ENCODE measurements at places on chromosomes 3 and 15.
A peak's percentile ranks its signal among the peaks of the same experiment; 100 is the strongest.

GRCh38 chr3:161552984-161553560 lies 56.5 kb downstream of the OTOL1 start:
- DNase-seq, result no peak

GRCh38 chr3:107598926-107599771 lies 76.4 kb downstream of the BBX start:
- DNase-seq, result peak; percentile 40

- no peak for DNase-seq
Measured at GRCh38 chr15:88020806-88021205, 235.7 kb downstream of the NTRK3 start.

GRCh38 chr3:188097791-188098190 lies 56.2 kb upstream of the LPP start:
- no peak for DNase-seq

DNA sequence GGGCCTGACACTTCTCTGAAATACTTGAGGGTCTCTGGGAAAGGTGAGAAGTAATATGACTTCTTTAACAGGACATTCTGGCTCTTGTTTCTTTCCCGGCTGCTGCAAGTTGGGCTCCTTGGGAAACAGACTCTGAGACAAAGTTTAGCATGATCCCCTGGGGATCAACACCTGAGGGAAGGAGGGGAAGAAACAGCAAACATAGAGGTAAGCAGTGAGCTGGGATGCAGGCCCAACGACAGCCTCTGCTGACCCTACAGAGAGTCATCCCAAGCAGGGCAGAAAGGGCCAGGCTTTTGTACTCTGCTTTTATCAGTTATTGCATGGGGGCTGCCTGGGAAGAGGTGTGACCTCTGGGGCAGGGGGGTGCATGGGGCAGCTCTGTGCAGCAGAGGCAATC lies 26.8 kb upstream of the DUT start:
- no peak for DNase-seq

DNA sequence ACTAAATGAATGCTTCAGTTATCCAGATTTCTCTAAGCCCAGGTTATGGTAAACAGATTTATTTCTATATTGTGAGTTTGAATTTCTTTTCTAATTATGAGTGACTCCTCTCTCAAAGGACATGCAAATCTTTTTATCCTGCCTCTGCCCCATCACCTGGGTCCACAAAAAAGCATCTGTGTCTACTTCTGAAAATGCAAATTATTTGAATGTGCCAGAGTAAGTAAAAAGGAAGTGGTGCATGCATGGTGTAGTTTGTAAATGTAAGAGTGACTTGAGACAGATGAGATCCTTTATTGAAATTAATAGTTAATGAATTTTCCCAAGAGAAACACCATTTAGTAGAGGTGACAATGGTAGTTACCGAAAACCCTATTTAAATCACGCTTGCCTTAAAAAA lies 26.9 kb downstream of the MCTP2 start:
- DNase-seq, result no peak

GRCh38 chr3:115164374-115165221 lies 17.5 kb upstream of the ZBTB20 start:
- no peak for DNase-seq

DNA sequence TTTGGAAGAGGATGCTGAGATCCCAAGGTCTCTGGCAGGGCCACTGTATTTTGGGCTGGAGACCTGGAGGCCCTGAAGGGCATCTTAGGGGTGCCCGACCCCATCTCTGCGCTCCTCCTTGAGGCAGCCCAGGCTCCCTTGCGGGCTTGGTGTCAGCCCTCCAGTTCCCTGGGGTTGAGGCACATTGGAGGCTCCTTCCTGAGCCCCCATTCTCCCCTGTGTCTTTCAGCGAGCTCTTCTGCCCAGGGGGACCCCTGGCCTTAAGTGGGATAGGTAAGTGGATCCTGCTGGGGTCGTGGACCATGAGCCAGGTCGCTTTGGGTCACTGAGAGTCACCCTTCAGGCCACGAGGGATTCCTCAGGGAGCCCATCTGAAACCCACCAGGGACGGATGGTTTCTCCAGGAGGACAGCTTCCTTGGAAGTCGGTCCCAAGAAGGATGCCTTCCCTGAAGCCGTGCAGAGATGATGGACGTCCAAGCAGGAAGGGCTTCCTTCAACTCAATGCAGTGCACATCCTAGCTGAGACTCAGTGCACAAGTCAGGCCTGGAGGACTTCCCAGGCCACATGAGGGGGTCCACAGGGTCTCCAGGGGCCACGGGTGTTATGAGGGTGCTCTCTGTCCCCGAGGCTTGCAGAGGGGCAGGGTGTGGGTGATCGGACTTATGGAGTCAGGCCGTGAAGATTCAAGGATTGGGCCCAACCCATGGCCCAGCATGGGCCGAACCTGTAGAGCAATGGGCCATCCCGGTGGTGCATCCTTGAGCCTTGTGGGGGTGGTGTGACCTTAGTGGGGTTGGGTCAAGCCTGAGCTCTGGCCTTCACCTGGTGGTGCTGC lies 224.3 kb downstream of the SNRPN start:
- no peak for DNase-seq

GRCh38 chr3:154113609-154114008 lies 7.6 kb upstream of the ARHGEF26 start:
- DNase-seq, result no peak

DNA sequence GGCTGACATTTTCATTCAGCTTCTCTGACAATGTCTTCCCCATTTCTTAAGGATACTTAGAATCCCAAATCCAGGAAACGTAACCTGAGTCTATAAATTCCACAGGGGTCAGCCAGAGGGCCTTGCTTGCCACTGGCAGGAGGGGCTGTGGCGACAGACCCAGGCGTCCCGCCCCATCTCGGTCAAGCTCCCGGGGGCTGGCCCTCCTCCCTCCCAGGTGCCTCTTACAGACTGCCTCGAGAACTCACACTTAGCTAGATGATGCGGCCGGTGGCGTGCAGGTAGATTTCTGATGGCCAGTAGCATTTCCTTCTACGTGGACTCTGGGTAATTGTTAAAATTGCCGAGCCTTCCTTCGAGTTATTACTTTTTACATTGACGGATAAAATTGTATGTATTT lies 172.5 kb downstream of the NSMCE3 start:
- DNase-seq, result no peak

- DNase-seq, result no peak
Measured at GRCh38 chr15:90053685-90054466, 48.4 kb downstream of the IDH2 start.

GRCh38 chr3:6392123-6392522 lies 468.8 kb upstream of the GRM7 start:
- DNase-seq, result no peak

GRCh38 chr3:146532406-146532805 lies 12.0 kb downstream of the PLSCR1 start:
- no peak for DNase-seq

DNA sequence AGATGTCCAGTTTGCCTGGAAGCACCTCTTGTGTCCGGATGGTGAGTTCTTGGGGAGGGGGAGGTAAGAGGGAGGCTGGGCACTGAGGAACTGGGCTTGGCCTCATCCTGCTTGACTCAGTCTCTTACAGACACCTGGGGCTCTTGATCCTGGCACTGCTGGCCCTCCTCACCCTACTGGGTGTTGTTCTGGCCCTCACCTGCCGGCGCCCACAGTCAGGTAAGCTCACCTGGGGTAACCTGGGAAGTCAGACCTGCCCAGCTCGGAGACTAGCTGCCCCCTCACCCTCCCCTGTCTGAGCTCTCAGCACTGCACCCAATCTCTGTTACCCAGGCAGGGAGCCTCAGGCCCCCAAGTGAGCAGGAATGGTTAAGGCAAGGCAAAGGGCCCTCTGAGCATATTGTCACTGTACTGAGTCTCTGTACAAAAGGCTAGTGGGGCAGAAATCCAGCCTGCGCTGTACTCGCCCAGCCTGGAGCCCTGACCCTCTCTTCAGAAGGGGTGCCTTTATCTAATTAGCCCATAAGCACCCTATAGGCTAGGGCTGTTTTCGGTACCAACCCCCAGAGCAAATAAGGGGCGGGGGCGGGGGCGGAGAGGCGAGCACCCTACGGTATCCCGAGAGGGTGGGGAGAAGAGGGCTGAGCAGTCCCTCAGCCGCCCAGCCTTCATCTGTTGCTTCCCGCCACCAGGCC lies 2.2 kb upstream of the IL17RC start:
- DNase-seq, result peak; percentile 45

- no peak for DNase-seq
Measured at GRCh38 chr15:70029297-70029701, 68.4 kb downstream of the TLE3 start.

DNA sequence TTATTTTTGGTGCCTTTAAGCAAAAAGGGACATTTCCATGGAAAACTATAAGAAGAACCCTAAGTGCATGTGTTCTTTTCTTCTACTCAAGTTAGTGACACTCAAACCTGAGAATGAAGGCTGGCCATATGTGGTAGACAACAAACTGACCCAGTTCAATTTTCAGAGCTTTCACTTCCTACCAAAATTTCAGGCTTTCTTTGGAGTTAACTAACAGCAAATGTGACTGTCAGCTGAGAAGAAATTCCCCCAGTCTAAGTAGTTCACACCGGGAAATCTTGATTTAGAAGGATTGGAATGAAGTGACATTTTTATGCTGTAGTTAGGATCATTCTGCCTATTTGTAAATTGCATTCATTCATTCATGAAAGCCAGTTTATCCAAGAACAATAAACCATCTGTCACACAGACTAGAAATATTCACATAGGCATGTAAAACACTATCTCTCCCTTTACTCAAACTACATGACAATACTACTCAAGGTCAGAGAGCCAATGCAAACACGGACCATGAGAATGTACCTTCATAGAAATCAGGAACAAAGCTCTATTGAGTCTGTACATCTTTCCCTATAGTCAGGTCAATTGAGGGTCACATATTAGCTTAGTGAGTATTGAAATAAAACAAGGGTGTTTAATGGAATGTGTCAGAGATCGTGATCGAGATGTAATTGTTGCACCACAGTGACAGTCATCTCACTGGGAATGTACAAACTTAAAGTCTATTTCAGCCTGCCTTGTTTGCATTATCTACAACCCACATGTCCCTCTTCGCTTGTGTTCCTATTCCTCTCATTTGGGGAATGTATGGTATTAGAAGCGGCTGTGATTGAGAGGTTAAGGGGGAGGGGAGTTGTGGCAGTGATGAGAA lies 113.8 kb upstream of the TGFBR2 start:
- no peak for DNase-seq

DNA sequence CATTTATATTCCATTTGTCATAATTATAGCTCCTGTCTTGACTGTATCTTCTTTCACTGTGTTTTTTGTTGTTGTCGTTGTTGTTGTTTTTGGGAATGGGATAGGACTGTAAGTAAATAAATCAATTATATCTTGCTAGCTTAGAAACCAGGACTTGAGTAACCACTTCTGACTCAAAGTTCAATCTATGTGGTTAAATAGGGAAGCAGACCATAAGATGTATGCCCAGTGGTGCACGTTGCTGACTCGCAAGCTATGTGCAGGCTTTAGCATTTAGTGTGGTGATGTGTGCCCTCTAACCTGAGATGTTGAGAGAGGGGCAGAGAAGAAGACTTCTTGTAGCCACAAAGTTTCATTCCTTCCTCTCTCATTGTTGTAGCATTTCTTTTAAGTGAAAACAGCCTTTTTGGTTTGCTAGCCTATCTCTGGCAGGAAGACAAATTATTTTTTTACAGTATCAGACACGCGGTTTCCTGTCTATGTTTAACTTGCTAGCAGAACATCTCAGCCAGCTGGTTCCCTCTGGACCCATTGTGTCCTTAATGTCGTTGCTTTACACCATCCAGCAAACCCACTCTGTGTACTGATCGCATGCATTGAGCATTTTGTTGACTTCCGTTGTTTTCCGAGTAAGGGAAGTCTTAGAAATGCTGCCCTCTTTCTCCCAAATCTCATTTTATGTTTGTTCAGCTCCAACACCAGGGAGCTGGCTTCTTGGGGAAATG lies 52.1 kb downstream of the TGFBR2 start:
- DNase-seq, result peak; percentile 55

Data from GF-D8 (cell line).